Left renal cortex interstitium (tissue), 4 donors: ENCODE measurements at places on chromosomes 7 and 10. TPM values are rescaled to one million over a fixed set of nuclear protein-coding genes. Genes with fewer than 3 reads are reported as not detected.

The CUL1 gene
- 60.2 TPM for polyA plus RNA-seq

DNA sequence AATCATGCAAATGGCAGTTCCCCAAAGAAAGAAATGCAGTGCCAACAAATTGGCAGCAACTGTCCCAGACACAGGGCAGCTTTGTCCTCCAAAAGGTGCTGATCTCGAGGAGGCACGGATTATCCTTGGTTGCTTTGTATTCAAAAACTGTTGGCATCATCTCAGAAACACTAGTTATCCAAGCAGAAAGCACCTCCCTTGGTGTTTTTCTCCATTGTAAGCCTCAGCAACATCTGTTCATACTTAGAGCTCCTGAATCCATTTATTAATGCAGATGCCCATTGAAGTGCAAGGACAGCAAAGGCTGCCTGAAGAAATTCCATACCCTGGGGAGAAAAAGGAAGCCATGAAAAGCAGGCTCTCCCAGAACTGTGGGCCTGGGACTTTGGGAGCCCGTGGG lies 1.1 kb upstream of the NPS start:
- no peak for DNase-seq

- peak; percentile 51 for DNase-seq
Observed at GRCh38 chr7:155003092-155003375, at the start of gene PAXIP1. Gene PAXIP1, minus strand, starts transcription at chr7:155003124. Its CDS starts 195 bp downstream, at chr7:155002929.

- DNase-seq = no peak
Observed at GRCh38 chr10:70914316-70914864, 26.0 kb upstream of the PCBD1 start.

GRCh38 chr7:113698556-113699220 lies 220.1 kb downstream of the PPP1R3A start:
- DNase-seq = no peak

- no peak for DNase-seq
Observed at GRCh38 chr7:128833946-128834325, 3.7 kb downstream of the FLNC start.
